ENCODE measurements at places on chromosomes 2 and 18. TPM values are rescaled to one million over a fixed set of nuclear protein-coding genes. Genes with fewer than 3 reads are reported as not detected.

The GPR45 gene
- not detected for total RNA-seq

The MAB21L4 gene
- total RNA-seq, result 0.46 TPM

The DCC gene
- total RNA-seq, result under 0.01 TPM

The KCNG2 gene
- 0.80 TPM for total RNA-seq

The CLEC4F gene
- 0.38 TPM for total RNA-seq

The FABP1 gene
- not detected for total RNA-seq

The SLC14A1 gene
- 0.43 TPM for total RNA-seq

The ELOA2 gene
- not detected for total RNA-seq

The LIPG gene
- total RNA-seq, result 3.9 TPM

The C1QL2 gene
- total RNA-seq, result 0.20 TPM

The CRYGC gene
- not detected for total RNA-seq

- H3K4me3 ChIP-seq, result no peak overlapping the region
- no peak overlapping the region for H3K27ac ChIP-seq
- no peak for DNase-seq
- H3K27me3 ChIP-seq, result no peaks in the 10 kb centered on the region
Observed at GRCh38 chr2:109021895-109022300, 32.9 kb upstream of the EDAR start.

- H3K36me3 ChIP-seq, result no peaks in the 10 kb centered on the region
- H3K27me3 ChIP-seq, result no peaks in the 10 kb centered on the region
- no peak for DNase-seq
- no peak overlapping the region for H3K27ac ChIP-seq
- H3K4me3 ChIP-seq, result no peak overlapping the region
Observed at GRCh38 chr2:26615336-26615859, 25.8 kb downstream of the CIB4 start.

DNA sequence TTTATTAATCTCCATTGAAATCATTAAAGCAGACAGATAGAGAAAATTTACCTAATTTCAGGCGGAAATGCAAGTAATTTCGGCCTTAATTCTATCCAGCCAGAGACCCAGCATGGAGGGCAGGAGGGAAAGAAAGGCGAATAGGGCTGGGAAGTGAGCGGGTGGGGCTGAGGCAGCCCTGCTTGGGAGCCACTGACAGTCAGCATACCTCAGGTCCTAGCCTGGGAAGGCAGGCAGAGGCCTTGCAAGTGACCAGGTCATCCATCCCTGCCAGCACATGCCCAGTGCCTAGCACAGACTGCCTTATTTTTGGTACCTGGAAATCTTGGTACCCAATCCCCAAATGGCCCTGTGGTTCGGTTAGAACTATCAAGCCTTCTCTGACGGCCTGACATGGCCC lies 1.5 kb downstream of the GDF7 start:
- peaks cover 8% of the 10 kb centered on the region for H3K4me1 ChIP-seq
- peaks cover 5% of the 10 kb centered on the region for H3K27me3 ChIP-seq
- no peak overlapping the region for H3K27ac ChIP-seq
- H3K36me3 ChIP-seq, result no peaks in the 10 kb centered on the region
- no peak overlapping the region for H3K4me3 ChIP-seq

DNA sequence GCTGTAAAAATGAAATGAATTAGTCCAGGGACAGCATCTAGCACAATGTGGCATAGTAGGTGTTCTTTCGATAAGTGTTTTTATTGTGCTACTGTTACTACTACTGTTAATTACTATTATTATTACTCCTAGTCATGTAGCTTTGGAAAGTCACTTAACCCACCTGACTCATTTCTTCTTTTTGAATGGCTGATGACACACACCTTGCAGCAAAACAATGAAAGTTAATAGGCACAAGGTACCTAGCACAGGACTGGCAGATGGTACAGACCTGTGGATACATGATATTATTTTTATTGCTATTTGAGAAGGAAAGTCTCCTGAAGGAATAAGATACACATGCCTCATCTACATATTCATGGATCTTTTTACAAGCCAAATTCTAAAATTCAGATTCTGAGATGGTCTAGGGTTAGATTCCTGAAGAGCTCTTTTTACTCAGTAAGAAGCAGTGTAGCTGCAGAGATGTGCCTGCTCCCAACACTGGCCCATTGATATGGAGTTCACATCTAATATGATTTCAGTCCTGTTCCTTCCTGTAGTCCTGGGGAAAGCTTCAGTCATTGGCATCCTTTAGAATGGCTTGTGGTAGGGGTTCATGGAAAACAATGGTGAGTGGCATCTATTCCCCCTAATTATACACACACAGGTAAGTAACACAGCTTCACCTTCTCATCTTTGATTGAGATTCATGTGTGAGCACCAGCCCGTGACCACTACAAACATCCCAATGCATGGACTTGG lies 7.9 kb upstream of the ERMN start:
- no peak overlapping the region for H3K27ac ChIP-seq
- no peak overlapping the region for H3K4me3 ChIP-seq
- no peaks in the 10 kb centered on the region for H3K27me3 ChIP-seq

DNA sequence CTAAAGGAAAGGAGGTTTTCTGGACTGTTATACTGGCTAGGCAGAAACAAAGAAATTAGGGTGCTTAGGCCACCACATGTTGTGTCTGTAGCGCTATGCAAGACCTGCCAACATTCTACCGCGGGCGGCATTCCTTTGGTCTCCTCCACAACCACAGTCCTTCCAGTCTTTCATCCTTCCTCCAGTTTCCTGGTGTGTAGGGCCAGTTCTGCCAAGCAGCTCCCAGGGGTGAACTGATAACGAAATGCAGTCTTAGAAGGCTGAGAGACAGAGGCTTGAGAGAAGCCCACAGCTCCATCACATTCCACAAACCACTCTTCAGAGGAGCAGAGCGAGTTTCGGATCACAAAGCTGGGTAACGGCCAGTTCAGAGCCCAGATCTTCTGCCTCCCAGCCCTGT lies 19.5 kb upstream of the CXXC1 start:
- no peaks in the 10 kb centered on the region for H3K4me1 ChIP-seq
- peak overlapping the region; percentile 40 for H3K4me3 ChIP-seq
- H3K27me3 ChIP-seq, result no peaks in the 10 kb centered on the region
- H3K27ac ChIP-seq, result no peak overlapping the region
- peak; percentile 68 for DNase-seq

DNA sequence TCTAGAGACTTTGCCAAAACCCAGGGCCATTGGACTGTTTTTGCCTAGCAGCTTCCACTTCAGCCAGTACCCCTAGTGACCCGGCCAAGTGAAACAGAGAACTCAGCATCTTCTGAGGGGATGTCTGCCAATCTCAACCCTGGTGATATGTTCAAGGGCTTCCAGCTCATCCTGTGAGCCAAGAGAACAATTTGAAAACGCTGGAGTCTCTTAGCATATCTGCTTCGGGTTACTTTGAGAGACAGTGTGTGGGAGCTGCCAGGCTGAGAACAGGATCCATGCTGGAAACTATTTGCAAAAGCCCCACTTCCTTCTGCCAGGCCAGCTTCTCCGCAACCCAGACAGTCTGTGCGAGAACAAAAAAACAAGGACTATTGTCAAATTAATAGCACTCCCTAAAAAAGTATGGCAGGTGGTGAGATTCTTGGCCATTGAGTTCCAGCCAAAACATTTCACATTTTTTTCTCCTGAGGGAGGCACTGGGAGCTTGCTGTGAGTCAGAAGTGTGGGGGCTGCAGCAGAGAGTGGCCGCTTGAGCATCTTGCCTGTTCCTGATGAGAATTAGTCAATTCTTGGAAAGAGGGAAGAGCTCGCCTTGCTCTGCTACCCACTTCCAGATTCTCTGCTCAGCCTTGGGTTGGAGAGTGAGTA lies 395.6 kb upstream of the TRIB2 start:
- H3K4me3 ChIP-seq, result no peak overlapping the region
- no peaks in the 10 kb centered on the region for H3K36me3 ChIP-seq
- no peaks in the 10 kb centered on the region for H3K27me3 ChIP-seq

DNA sequence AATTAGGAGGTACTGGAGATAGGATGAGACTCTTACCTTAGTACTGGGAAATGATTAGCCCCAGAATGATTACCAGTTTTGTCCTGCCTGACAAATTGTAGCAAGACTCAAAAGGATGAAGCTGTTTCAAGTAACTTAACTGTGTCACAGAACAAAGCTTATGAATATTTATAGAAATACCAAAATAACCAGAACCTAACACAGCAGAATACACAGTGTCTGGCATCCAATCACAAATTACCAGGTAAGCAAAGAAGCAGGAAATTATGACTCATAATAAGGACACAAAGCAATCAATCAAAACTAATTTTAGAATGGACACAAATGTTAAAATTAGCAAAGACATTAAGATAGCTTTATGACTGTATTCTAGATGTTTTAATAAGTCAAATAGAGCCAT lies 91.9 kb downstream of the CTNNA2 start:
- H3K36me3 ChIP-seq, result no peaks in the 10 kb centered on the region
- no peaks in the 10 kb centered on the region for H3K4me1 ChIP-seq
- no peak overlapping the region for H3K4me3 ChIP-seq
- DNase-seq, result no peak

GRCh38 chr2:119721043-119721442 lies 38.7 kb upstream of the PTPN4 start:
- H3K36me3 ChIP-seq, result no peaks in the 10 kb centered on the region
- no peak overlapping the region for H3K4me3 ChIP-seq
- no peaks in the 10 kb centered on the region for H3K4me1 ChIP-seq
- no peaks in the 10 kb centered on the region for H3K27me3 ChIP-seq
- H3K27ac ChIP-seq, result no peak overlapping the region
- DNase-seq, result no peak

DNA sequence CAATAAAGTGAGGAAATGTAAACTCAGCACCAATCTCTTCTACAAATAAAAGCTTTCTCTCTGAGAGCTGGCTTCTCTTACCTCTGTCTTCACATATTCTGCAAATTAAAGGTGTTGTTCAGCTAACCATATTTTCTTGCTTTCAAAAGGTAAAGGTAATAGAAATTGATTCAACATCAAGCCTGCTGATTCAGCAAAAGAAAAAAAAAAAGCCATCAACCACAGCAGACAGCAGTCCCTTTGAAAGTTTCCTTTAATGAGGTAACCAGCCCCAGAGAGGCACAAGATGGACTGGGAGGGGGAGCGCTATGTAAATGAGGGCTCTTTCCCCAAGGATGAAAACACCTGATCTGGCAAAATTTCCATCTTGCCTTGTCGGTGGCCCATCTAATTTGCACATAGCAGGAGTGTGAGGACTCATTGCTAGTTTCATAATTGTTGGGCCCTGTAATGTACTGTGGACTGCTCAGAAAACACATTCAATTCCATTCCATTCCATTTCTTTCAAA lies 154.9 kb upstream of the SOX11 start:
- H3K36me3 ChIP-seq, result no peaks in the 10 kb centered on the region
- H3K4me1 ChIP-seq, result no peaks in the 10 kb centered on the region
- DNase-seq, result no peak
- no peak overlapping the region for H3K27ac ChIP-seq

- H3K4me1 ChIP-seq, result no peaks in the 10 kb centered on the region
- no peaks in the 10 kb centered on the region for H3K36me3 ChIP-seq
- H3K27ac ChIP-seq, result peak overlapping the region; percentile 19
- DNase-seq, result no peak
Observed at GRCh38 chr2:150466741-150467620, 20.5 kb downstream of the RND3 start.

DNA sequence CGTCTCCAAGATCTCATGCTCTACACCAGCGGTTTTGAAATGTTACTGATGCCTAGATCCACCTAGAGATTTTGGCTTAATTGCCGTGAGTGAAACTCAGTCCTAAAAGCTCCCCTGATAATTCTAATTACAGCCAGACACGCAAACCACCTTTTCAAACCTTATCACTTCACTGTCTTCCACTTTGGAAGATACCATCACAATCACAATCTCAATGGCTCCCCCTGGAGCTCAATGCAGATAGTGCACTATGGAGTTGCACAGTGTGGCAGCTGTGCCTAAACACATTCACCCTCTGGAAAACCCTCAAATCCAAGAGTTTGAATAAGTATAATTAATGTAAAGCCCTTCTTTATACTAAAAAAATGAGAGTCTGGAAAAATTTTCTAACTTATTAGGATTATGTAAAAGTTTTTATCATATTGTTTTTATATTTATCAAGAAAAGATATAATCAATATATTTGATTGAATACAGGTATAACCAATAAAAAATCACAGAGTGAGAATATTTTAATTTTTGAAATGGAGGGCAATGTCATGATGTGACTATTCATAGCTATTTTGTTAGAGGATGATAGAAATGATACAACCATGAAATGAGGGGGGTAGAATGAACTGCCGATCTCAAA lies 102.9 kb upstream of the SLC8A1 start:
- no peaks in the 10 kb centered on the region for H3K27me3 ChIP-seq
- H3K27ac ChIP-seq, result no peak overlapping the region
- no peak overlapping the region for H3K4me3 ChIP-seq

GRCh38 chr2:122800781-122801180 lies 1045.3 kb downstream of the TSN start:
- no peak for DNase-seq
- no peak overlapping the region for H3K27ac ChIP-seq
- no peaks in the 10 kb centered on the region for H3K27me3 ChIP-seq
- H3K4me3 ChIP-seq, result no peak overlapping the region
- no peaks in the 10 kb centered on the region for H3K4me1 ChIP-seq
- H3K36me3 ChIP-seq, result no peaks in the 10 kb centered on the region

- peaks cover 2% of the 10 kb centered on the region for H3K4me1 ChIP-seq
- H3K27me3 ChIP-seq, result no peaks in the 10 kb centered on the region
- H3K36me3 ChIP-seq, result no peaks in the 10 kb centered on the region
- DNase-seq, result no peak
- no peak overlapping the region for H3K4me3 ChIP-seq
Observed at GRCh38 chr2:29130295-29130694, 15.1 kb downstream of the CLIP4 start.

All from ovary (tissue), 10 donors.